ENCODE measurements at places on chromosomes 13 and 19. TPM values are rescaled to one million over a fixed set of nuclear protein-coding genes. Genes with fewer than 3 reads are reported as not detected.

DNA sequence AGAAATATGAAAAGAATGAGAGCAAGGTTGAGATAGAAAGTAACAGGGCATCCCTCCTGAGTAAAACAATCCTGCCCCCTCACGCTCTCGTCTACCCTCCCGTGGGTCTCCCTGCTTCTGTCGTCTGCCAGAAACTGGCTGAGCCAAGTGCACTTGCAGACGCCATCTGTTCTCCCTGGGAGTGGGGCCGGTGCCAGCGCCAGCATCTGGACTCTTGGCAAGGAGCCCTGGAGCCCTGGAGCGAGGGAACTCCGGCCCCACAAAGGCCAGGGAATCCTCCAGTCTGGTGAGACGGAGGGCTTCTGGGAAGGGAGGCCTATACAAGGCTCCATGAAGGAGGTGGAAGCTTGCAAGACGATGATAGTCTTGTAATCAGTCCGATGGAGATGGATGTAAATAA lies 2.3 kb upstream of the TMEM91 start:
- DNase-seq, result no peak

GRCh38 chr13:29279356-29280254 lies 315.9 kb downstream of the SLC7A1 start:
- no peak for DNase-seq

DNA sequence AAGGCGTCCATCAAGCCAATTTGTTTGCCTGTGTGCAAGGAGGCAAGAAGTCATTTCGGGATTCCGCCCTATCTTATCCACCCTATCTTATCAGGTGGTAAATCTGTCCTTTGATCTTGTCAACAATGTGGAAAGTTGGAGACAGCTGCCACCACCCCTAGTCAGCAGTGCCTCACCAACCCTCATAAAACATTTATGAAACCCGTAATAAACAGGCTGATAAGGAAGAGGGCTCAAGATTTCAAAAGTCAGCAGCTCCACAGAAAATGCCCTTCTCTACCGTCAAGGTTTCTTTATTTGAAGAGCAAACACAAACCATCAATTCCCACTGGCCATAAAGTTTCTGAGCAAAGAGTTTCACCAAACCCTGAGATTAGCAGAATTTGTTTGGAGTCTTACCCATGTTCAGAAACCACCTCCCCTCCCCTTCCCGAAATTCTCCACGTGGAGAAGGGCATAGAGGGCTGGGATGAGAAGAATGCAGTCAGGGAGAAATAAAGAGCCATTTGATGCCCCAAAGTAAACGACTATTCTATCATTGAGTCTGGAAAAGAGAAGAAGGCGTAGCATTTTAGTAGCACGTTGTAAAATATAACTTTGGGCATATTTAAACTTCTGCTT lies 196.0 kb upstream of the GPR12 start:
- no peak for DNase-seq

DNA sequence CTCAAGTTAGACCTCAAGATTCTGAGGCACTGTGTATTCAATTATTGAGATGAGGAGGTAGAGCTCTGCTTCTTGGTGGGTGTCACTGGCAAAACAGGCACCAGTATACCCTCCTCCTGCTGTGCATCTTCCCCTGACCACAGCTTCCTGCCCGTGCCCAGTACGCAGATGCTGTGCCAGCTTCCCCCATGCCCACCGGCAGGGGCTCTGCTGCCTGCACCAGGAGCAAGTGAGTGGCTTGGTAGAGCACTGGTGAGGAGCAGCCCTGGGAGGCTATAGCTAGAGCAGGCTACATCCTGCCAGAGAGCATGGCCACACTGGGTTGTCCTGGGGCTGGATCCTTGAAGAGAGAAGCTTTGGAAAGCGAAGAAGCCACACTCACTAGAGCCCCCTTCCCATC lies 21.0 kb upstream of the RNF17 start:
- DNase-seq, result no peak

The ZNF546 gene
- total RNA-seq, result 1.8 TPM

Data from HT1080 (cell line).